ENCODE measurements at places on chromosomes 2 and 18.

- DNase-seq, result peak; percentile 64
- no peak overlapping the region for H3K4me3 ChIP-seq
- H3K36me3 ChIP-seq, result no peaks in the 10 kb centered on the region
- peaks cover 24% of the 10 kb centered on the region for H3K4me1 ChIP-seq
Observed at GRCh38 chr2:43174368-43174916, 52.0 kb downstream of the ZFP36L2 start.

- no peaks in the 10 kb centered on the region for H3K36me3 ChIP-seq
- no peak overlapping the region for H3K4me3 ChIP-seq
- no peak for DNase-seq
- no peak overlapping the region for H3K27ac ChIP-seq
- H3K27me3 ChIP-seq, result no peaks in the 10 kb centered on the region
Observed at GRCh38 chr18:9988665-9989064, 74.8 kb downstream of the VAPA start.

DNA sequence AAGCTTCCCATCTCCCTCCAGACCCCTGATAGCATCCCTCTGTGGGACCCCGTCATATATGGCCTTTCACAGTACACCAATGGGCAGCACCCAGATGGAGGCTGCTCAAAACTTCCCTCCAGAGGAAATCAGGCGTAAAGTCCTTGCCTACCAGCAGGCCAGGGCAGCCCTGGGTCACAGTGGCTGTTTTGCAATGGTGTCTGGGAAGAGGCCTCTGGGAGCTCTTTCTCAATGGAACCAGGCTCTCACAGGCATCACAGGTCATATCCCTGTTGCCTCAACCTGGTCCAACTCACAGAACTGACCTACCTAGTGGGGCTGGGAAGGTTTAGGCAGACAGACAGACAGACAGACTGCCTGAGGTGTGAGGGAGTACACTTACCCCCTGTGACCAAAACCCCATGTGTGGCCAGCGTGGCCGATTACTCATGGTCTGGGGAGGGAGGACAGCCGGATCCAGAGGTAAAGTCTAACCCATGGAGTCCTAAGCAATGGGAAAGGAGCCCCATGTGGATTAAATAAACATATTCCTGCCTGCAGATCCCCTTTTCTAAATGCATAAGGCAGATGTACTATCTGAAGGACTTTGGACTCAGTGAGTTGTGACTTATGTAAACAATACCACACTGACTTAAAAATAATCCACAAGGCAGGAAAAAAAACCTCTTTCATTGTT lies 58.2 kb downstream of the BCL2L11 start:
- H3K36me3 ChIP-seq, result no peaks in the 10 kb centered on the region
- no peaks in the 10 kb centered on the region for H3K27me3 ChIP-seq
- no peak overlapping the region for H3K4me3 ChIP-seq
- no peak for DNase-seq

GRCh38 chr2:47896450-47896968 lies 9.8 kb downstream of the FBXO11 start:
- no peaks in the 10 kb centered on the region for H3K27me3 ChIP-seq
- no peak overlapping the region for H3K4me3 ChIP-seq
